ENCODE measurements at places on chromosomes 6 and 20.

DNA sequence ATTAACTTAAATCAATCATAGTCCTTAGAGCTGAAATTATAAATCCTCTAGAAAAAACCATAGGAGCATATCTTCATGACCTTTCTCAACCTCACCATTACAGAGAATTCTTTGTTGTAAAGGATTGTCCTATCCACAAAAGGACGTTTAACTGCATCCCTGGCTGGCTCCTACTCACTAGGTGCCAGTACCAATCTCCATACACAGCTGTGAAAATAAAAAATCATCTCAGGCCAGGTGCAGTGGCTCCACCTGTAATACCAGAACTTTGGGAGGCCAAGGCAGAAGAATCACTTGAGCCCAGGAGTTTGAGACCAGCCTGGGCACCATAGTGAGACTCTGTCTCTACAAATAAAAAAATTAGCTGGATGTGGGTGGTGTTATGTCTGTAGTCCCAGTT is 89.9 kb downstream of the PDSS2 start:
- DNase-seq, result no peak

GRCh38 chr6:14060971-14061370 is 56.6 kb upstream of the CD83 start:
- DNase-seq, result no peak

GRCh38 chr6:145621776-145622175 is 113.5 kb downstream of the EPM2A start:
- no peak for DNase-seq

DNA sequence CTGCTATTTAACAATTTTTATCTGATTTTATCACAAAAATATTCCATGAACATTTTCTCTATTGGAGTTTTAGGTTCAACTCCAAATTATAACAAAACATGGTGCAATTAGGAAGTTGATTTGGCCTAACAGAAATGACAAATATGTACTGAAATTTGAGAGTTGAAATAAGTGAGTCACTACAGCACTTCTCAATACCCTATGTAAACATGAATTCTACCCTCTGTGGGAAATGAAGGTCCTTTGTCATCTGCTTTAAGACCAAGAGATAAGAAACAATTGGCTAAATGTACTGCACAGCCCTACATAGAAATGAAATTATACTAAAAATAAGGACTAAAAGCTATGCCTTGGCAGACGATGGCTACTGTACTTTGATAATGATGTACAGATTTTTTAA is 86.2 kb upstream of the BEND6 start:
- DNase-seq, result no peak

DNA sequence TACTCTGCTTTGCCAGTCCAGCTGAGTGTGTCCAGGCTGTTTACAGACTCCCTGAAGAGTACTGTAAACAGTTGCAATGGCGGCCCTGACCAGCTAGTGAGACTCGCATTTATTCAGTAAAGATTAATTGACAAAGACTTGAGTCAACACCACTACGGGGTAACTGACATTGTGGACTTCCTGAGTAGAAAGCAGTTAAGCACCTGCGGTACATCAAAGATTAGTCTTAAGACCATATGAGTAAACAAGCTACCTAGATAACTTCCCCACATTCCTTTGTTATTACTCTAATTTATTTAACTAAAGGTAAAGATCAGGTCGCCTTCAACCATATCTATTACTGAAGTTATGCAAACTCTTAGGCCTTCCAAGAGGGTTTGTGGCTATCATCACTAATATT is 12.6 kb downstream of the VPS52 start:
- no peak for DNase-seq

DNA sequence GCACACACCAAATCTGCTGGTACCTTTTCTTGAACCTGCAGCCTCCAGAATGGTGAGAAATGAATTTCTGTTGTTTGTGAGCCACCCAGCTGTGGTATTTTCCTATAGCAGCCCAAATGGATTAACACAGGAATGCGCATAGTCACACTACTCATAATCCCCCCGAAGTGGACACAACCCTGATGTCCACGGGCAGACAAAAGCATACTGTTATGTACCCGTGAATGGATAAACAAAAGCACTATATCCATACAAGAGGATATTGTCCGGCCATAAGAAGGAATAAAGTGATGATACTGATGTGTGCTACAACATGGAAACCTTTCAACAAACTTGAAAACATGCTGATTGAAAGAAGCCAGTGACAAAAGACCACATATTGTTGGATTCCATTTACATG is 25.1 kb upstream of the RPP40 start:
- no peak for DNase-seq

- no peak for DNase-seq
Measured at GRCh38 chr6:134317471-134318131, at the start of gene SGK1. Gene SGK1, minus strand, starts transcription at chr6:134318112. Its CDS starts 652 bp downstream, at chr6:134317460.

DNA sequence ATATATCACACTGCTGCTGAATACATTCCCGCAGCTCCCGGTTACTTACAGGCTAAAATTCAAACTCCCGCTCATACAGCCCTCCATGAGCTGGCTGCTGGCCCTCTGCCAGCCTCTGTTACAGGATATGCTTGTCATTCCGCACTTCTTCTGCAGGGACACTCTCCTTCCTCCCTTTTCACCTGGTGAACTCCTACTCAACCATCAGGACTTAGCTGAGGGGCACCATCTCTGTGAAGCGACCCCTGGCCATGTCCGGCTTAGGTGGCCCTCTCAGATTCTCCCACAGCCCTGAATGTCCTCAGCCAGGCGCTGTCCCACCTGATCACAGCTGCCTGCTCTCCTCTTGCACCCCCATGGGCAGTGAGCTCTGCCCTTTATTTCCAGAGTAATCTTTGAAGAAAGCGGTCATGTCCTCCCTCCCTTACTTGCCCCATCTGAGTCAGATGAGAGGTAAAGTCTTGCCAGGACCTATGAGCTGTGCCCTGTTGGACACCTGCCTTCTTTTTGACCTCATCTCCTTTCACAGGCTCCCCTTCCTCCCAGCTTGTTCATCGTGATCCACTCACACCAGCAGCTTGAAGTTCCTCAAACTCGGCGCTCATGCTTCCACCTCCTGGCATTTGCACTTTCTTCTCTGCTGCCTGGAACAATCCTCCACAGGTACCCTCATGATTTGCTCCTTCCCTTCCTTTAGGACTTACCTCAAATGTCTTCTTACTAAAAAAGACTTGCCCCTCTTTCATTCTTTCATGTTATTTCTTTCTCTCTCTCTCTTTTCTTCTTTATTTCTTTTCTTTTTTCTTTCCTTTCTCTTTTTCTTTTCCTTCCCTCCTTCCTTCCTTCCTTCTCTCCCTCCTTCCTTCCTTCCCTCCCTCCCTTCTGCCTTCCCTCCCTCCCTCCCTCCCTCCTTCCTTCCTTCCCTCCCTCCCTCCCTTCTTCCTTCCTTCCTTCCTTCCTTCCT is 5.6 kb downstream of the CYP24A1 start:
- no peak for DNase-seq

DNA sequence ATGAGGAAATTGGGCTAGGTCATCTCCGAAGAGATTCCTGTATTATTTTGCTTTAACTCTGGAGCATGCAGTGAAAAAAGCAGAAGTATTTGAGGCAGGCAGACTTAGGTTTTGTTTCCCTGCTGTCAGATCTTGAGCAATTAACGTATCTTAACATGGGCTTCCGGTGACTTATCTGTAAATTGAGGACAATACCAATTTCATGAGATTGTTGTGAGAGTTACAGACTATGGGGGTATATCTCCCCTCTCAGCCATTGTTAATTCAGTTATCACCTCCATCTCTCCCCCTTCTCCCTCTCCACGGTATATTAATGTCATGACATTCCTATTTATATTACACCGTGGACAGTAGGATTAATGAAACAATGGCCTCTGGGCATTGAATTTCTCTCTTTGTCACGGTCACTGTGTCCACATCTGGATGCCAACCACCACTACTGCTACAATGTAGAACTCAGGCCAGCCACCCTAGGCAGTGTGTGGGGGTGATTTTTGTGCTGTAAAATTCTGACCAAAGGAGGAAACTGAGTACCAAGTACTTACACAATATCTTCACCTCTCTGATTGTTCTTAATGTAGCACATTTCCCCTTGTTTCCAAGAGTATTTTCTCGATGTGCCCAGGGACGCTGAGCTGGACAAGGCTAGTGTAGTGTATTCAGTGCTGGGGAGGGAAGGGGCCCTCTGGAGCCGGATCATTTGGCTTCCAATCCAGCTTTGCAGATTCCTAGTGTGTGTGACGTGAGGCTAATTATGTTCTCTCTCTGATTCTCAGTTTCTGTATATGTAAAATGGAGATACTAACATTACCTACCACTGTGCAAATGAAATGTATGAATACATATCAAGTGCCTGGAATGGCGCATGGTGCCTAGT is 77.2 kb downstream of the GCNT2 start:
- no peak for DNase-seq

- no peak for DNase-seq
Measured at GRCh38 chr6:154558513-154558912, 48.0 kb upstream of the CNKSR3 start.

DNA sequence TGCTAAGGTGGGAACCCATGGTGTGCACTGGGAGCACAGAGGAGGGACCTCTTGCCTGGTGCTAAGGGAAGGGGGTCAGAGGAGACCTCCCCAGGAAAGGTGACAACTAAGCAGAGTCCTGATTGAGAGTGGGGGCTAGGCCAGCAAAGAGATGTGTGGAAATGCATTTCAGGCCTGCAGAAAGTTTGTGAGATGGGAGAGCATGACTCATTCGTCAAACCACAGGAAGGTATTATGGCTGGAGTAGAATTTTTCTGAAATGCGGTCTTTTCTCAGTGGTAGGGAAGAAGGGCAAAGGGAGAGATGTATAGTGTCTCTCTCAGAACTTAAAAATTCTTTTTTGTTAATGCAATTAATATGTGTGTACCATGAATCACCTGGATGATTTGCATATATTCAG is 23.6 kb upstream of the EDN1 start:
- DNase-seq, result no peak

GRCh38 chr6:35543459-35544193 is 30.9 kb upstream of the TULP1 start:
- no peak for DNase-seq

- DNase-seq, result no peak
Measured at GRCh38 chr6:98944168-98944567, 3.6 kb downstream of the FBXL4 start.

DNA sequence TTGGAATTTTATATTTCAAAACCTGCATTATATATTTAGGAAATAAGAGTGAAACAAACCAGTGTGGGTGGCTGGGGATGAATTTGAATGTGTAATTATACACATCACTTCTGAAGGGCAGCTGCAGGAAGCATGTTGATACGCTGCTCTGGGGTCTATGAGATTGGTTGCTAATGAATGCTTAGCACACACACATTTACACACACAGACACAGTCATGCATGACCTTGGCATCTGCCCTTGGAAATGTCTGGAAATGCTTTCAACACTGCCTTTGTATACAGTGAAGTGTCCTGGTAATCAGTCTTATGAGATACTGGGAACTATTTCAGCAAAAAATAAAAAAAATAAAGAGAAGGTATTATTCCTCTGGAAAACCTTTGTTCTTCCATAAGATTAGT is 83.4 kb downstream of the ELOVL4 start:
- no peak for DNase-seq

- no peak for DNase-seq
Measured at GRCh38 chr6:45084257-45084656, 243.9 kb upstream of the RUNX2 start.

- DNase-seq, result no peak
Measured at GRCh38 chr6:138430361-138431145, 26.5 kb downstream of the HEBP2 start.

Measured in stimulated activated CD4-positive, alpha-beta T cell treated with anti-CD3 and anti-CD28 coated beads, Interleukin-1b, Interleukin-23, amount 100 ng/mL, for 24 hours (primary cell).